ENCODE measurements at places on chromosomes 5 and 9.
A peak's percentile ranks its signal among the peaks of the same experiment; 100 is the strongest.

DNA sequence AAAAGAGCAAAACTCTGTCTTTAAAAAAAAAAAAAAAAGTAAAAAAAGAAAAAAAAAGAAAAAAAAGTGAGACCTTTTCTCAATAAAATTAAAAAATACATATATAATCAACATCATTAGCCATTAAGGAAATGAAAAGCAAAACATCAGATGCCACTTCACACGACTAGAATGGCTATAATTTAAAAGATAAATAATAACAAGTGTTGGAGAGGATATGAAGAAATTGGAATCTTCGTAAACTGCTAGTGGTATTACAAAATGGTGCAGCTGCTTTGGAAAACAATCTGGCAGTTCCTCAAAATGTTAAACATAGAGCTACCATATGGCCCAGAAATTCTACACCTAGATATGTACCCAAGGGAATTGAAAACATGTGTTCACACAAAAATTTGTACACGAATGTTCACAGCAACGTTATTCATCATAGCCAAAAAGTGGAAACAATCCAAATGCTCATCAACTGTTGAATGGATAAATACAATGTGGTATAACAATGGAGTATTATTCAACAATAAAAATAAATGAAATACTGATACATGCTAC is 45.3 kb upstream of the SIL1 start:
- DNase-seq, result no peak

GRCh38 chr5:1998716-1999317 is 116.1 kb upstream of the IRX4 start:
- DNase-seq, result no peak

- DNase-seq, result no peak
Observed at GRCh38 chr5:35554016-35554415, 63.6 kb upstream of the SPEF2 start.

- DNase-seq, result no peak
Observed at GRCh38 chr5:34869256-34869655, 30.3 kb downstream of the TTC23L start.

GRCh38 chr5:142286111-142286510 is 38.7 kb downstream of the SPRY4 start:
- no peak for DNase-seq

- DNase-seq, result peak; percentile 69
Observed at GRCh38 chr5:14685757-14686156, 21.2 kb downstream of the OTULIN start.

DNA sequence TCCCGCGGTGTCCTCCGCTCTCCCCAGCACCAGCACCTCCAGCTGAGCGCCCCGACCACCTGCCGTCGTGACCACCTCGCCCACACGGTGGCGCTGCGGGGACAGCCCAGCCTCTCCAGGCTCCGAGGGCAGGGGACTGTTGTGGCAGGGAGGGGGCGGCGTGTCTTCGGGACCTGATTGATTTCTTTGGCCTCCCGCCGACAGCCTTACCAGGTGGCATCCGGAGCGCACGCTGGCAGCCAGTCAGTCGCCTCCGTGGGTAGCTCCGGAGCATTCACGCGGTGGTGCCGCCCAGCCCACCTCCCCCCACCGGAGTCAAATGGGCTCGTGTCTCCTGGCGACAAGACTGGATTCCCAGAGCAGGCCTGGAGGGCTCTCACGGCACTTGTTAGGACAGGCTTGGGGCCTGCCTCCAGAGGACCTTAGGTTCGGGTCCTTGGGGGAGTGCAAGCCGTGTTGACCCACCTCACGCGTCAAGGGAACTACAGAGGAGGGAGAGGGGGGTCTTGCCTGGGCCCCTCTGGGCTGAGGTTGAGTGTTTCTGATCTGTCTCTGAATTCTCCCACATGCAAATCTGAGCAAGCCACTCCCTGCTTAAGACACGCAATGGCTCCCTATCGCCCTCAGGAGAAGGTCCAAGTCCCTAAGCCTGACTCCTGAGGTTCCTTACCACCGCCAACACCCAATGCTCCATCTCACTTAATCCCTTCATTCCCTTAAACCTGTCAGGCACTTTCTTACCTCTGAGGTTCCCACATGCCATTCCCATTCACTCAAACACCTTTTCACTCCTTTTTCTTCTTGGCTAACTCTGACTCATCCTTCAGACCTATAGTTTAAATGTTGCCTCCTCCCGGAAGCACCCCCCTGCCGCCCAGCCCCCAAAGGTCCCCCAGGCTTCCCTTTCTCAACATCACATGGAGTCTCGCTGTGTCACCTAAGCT is 51.2 kb upstream of the GGTA1 start:
- peak; percentile 69 for DNase-seq

DNA sequence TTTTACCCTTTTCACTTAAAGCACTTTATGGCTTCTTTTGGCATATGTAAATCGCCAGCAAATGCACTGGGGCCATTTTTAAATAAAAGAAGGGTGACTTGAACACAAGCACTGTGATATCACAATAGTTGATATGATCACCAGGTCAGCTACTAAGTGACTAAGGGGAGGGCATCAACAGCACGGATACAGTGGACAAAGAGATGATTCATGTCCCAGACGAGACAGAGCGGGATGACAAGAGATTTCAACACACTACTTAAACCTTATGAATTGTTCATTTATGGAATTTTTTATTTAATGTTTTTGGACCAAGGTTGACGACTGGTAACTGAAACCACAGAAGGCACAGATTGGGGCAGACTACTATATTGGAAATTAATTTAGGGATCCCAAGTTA is 54.1 kb downstream of the RORB start:
- DNase-seq, result no peak

GRCh38 chr5:151699071-151699901 is 12.6 kb upstream of the SPARC start:
- no peak for DNase-seq

DNA sequence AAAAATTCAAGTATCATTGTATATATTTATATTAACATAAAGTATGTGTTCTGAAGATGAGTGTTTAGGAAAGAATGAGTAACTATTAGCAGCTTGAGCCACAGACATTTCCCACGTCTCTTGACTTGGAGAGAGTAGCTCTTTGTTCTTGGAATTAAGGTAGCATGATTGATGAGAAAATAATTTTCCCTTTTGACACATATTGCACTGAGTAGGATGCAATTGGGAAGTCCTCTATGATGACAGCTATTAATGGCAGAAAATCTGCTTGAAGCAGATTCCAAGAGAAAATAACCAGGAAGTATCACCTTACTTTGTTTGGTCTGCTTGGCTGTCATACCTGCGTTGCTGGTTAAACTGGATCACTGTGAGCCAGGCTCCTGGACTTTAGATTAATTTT is 204.8 kb downstream of the TLE4 start:
- no peak for DNase-seq

GRCh38 chr5:94618029-94618492 is 343 bp downstream of the KIAA0825 start:
- no peak for DNase-seq

GRCh38 chr5:150211156-150212030 is 21.5 kb downstream of the SLC6A7 start:
- DNase-seq, result no peak

GRCh38 chr9:98168941-98169488 is 23.4 kb downstream of the CORO2A start:
- peak; percentile 36 for DNase-seq

GRCh38 chr5:143030349-143030748 is 260.2 kb downstream of the ARHGAP26 start:
- no peak for DNase-seq

Data from stimulated activated CD4-positive, alpha-beta T cell treated with anti-CD3 and anti-CD28 coated beads, Interleukin-4, amount 100 ng/mL, for 24 hours (primary cell).